Calu3 (cell line): ENCODE measurements at places on chromosomes 1 and 21.

GRCh38 chr1:157806431-157807149, 13.3 kb downstream of the FCRL1 start:
- no peak for DNase-seq

GRCh38 chr1:204578867-204579664, 62.9 kb downstream of the MDM4 start:
- peak; percentile 42 for DNase-seq

DNA sequence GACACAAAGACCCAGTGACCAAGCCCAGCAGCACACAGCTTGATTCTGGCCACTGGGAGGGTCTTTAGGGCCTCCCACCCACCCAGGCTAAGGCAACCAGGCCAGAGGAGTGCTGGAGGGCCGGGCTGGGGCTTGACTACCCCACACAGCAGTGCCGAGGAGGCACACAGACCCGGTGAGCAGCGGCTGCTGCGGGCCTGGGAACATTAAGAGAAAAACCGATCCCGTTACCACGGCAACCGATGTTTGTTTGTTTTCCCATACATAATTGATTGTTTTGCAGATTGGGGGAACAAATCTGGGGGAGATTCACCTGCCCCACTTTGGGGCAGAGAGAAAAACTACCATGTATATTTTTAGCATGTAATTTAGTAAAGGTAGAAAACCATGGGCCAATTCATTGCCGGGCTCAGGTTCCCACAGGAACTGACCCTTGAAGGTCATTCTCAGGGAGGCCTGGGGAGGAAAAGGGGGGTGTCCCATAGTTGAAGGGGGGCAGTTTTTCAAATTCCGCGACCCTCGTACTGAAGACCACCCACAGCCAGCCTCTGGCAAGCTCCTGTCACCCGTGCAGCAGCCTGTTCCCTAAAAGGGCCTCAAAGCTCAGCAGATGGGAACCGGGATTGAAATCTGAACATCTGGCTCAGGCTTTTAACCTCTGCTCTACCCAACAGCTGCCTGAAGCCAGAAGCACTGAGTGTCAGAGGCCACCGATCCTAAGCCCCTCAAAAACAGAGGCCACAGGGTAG, 35.3 kb downstream of the CHD5 start:
- DNase-seq: no peak

GRCh38 chr1:204188959-204189639, 7.2 kb downstream of the KISS1 start:
- no peak for DNase-seq

DNA sequence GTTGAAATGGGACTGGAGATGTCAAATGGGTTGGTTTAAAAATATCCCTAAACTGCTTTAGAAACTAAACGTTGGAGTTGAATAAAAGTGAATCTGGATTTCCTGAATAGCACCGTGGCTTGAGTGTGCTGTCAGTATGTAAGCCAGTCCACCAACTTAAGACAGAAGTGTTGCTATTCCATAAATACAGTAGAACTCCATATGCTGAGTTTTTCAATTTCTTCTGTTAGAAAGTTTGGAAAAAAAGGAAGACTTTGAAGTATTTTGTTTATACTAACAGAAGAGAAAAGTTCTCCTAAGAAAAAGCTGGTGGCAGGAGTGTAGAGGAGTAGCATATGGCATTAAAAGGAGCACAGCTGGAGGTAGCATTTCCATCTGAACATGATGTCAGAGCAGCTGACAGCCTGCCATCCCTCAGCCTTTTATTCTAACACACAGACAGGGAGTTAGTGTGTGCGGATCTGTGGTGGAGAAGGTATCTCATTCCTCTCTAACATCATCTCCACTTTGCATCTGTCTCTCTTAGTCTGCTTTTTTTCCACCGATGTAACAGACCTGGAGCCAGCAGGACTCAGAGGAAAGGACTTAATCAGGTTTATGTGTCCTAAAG, at the start of gene ZBTB18:
Gene ZBTB18 (plus strand): TSS at position 449 of the 610 bp plus-strand sequence. CDS start 149 bp downstream, at position 598.
- no peak for DNase-seq

DNA sequence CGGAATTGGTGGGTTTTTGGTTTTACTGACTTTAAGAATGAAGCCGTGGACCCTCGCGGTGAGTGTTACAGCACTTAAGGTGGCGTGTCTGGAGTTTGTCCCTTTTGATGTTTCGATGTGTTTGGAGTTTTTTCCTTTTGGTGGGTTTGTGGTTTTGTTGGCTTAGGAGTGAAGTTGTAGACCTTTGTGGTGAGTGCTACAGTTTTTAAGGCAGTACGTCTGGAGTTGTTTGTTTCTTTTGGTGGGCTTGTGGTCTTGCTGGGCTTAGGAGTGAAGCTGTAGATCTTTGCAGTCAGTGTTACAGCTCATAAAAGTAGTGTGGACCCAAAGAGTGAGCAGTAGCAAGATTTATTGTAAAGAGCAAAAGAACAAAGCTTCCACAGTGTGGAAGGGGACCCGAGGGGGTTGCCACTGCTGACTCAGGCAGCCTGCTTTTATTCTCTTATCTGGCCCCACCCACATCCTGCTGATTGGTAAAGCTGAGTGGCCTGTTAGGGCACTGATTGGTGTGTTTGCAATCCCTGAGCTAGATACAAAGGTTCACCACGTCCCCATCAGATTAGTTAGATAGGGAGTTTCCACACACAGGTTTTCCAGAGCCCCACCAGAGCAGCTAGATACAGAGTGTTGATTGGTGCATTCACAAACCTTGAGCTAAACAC, 20.9 kb downstream of the HENMT1 start:
- DNase-seq: no peak

- peak; percentile 18 for DNase-seq
Observed at GRCh38 chr1:231584117-231584516, 42.5 kb upstream of the DISC1 start.

DNA sequence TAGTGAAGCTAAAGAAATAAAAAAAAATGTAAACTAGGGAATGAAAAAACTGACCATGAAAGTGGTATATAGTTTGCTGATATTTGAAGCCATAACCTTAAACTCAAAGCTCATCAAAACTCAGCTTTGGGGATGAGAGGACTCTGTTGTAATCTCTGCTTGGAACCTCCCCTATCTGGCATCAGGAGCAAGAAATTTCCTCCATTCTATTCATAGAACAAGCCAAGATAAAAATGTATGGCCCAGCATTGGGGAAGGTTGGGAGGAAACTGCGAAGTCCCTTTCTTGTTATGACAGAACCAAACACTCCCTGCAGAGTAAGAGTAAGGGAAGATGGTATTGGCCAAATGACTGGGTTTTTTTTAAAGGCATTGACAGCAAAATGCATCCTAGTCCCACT, 35.6 kb downstream of the MCOLN2 start:
- DNase-seq: no peak
